ENCODE measurements at places on chromosomes 2 and 18. TPM values are rescaled to one million over a fixed set of nuclear protein-coding genes. Genes with fewer than 3 reads are reported as not detected.

Gene CD8B2
- not detected for total RNA-seq

GRCh38 chr2:37632310-37632709, 39.1 kb downstream of the CDC42EP3 start:
- DNase-seq: no peak
- H3K4me3 ChIP-seq: no peak overlapping the region
- no peaks in the 10 kb centered on the region for H3K27me3 ChIP-seq
- H3K27ac ChIP-seq: no peak overlapping the region
- peaks cover 89% of the 10 kb centered on the region for H3K4me1 ChIP-seq
- no peaks in the 10 kb centered on the region for H3K36me3 ChIP-seq

Gene STRN
- total RNA-seq: 33.4 TPM

- H3K36me3 ChIP-seq: no peaks in the 10 kb centered on the region
- no peak for DNase-seq
- no peaks in the 10 kb centered on the region for H3K4me1 ChIP-seq
- H3K27ac ChIP-seq: no peak within 1 kb of the TSS
- H3K27me3 ChIP-seq: no peaks in the 10 kb centered on the region
- H3K4me3 ChIP-seq: no peak within 1 kb of the TSS
Measured at GRCh38 chr18:57352271-57352701, at the start of gene ST8SIA3. ST8SIA3 (plus strand) TSS chr18:57352557; CDS start chr18:57352847, 290 bp downstream.

Gene MAP3K19
- not detected for total RNA-seq

- H3K36me3 ChIP-seq: no peaks in the 10 kb centered on the region
- no peak overlapping the region for H3K27ac ChIP-seq
- no peak overlapping the region for H3K4me3 ChIP-seq
- H3K27me3 ChIP-seq: no peaks in the 10 kb centered on the region
- peaks cover 35% of the 10 kb centered on the region for H3K4me1 ChIP-seq
Measured at GRCh38 chr2:8525582-8526402, 156.1 kb upstream of the ID2 start.

GRCh38 chr2:142880279-142880678, 2.8 kb downstream of the KYNU start:
- H3K4me1 ChIP-seq: no peaks in the 10 kb centered on the region
- no peak overlapping the region for H3K27ac ChIP-seq
- H3K27me3 ChIP-seq: no peaks in the 10 kb centered on the region
- no peaks in the 10 kb centered on the region for H3K36me3 ChIP-seq

GRCh38 chr2:43102366-43103092, 123.9 kb downstream of the ZFP36L2 start:
- DNase-seq: no peak
- no peak overlapping the region for H3K4me3 ChIP-seq
- H3K36me3 ChIP-seq: no peaks in the 10 kb centered on the region

DNA sequence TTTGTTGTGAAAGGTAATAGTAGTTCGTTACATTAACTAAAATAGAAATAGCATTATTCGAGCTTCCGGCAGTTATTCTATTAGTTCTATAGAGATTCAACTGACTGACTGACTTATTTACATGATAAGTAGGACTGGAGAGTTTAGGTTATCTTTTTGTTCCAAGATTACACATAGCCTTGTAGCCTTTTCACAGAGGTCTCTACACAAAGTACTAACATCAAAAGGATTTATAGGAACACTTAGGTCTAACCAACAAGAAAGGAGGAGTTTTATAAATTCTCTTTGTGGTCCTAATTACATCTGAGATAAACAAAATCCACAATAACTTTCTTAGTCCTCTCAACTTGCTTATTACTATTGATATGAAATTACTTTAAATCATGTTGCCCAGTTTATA, 62.8 kb downstream of the SOS1 start:
- no peaks in the 10 kb centered on the region for H3K27me3 ChIP-seq
- H3K27ac ChIP-seq: no peak overlapping the region
- no peak for DNase-seq

- DNase-seq: no peak
- H3K4me3 ChIP-seq: no peak overlapping the region
- no peaks in the 10 kb centered on the region for H3K36me3 ChIP-seq
- no peaks in the 10 kb centered on the region for H3K27me3 ChIP-seq
- peaks cover 18% of the 10 kb centered on the region for H3K4me1 ChIP-seq
Measured at GRCh38 chr2:58237741-58238140, 3.4 kb downstream of the FANCL start.

DNA sequence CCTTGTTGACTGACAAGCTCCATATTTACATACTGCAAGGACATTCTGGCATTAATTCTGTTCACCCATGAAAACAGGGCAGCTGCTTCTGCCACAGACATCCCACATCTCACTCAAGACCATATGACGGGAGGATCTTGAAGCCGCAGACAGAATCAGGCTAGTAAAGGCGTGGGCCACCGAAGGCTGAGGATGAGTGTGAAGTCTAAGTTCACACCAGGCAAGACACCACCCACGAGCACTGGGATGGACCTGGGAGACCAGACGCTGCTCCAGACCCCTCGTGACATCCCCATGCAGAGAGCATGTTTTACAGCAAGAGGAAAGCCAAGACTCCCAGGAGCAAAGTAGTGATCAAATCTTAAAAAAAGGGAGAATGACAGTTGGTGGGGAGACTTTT, 3.2 kb downstream of the FHL2 start:
- DNase-seq: no peak
- H3K27me3 ChIP-seq: no peaks in the 10 kb centered on the region
- no peaks in the 10 kb centered on the region for H3K36me3 ChIP-seq
- H3K4me1 ChIP-seq: peaks cover 13% of the 10 kb centered on the region
- H3K27ac ChIP-seq: no peak overlapping the region

Gene SIX3
- total RNA-seq: not detected

GRCh38 chr2:237470914-237471313, 16.1 kb upstream of the MLPH start:
- H3K36me3 ChIP-seq: no peaks in the 10 kb centered on the region
- H3K4me1 ChIP-seq: peaks cover 11% of the 10 kb centered on the region
- no peak overlapping the region for H3K4me3 ChIP-seq
- H3K27ac ChIP-seq: no peak overlapping the region

- H3K36me3 ChIP-seq: no peaks in the 10 kb centered on the region
- DNase-seq: no peak
- no peaks in the 10 kb centered on the region for H3K4me1 ChIP-seq
- no peaks in the 10 kb centered on the region for H3K27me3 ChIP-seq
Measured at GRCh38 chr2:129237966-129238725, 741.3 kb upstream of the RAB6C start.

Measured in CD4-positive, alpha-beta memory T cell (primary cell).